ENCODE measurements at places on chromosomes 16 and 17.

DNA sequence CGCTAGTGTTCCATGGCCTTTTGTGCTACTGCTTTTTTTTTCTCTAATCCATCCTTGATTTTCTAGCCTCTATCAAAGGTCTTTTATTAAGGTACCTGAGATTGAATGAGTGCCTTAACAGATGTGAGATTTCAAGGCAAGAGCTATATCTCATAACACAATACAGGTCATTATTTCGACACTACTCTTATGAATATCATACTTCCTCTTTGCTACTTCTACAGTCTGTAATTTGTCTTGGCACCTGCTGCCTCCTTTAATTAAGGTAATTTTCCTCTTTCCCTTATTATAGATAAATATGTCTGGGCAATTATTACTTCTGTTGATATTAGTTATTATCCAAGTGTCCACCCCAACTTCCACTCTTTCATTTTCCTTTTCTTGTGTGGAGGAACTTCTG is 5.3 kb downstream of the KRT28 start:
- no peak for DNase-seq

- no peak for DNase-seq
These were observed 30.6 kb upstream of the FAAP100 start for GRCh38 chr17:81582749-81583148.

- no peak for DNase-seq
These were observed 42.8 kb downstream of the PRAC1 start for GRCh38 chr17:48679385-48680096.

DNA sequence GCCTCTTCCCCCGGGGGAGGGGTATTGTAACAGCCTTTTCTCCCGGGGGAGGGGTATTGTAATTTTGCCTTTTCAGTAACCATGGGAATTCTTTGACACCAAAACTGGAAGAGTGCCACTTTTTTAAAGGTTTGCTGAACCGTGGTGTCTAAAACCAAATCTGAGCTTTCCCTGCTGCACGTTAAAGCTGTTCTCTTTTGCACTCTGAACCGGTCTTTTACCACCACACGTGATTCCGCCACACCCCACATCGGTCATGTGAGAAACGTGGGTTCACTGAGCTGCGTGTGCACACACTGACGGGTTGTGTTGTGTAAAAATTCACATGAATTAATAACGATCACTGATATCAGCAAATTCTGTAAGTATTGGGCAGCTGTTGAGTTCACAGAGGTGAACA is 9.2 kb upstream of the ACSF3 start:
- no peak for DNase-seq

- DNase-seq, result no peak
These were observed 21.2 kb upstream of the HOXB9 start for GRCh38 chr17:48647103-48647962.

DNA sequence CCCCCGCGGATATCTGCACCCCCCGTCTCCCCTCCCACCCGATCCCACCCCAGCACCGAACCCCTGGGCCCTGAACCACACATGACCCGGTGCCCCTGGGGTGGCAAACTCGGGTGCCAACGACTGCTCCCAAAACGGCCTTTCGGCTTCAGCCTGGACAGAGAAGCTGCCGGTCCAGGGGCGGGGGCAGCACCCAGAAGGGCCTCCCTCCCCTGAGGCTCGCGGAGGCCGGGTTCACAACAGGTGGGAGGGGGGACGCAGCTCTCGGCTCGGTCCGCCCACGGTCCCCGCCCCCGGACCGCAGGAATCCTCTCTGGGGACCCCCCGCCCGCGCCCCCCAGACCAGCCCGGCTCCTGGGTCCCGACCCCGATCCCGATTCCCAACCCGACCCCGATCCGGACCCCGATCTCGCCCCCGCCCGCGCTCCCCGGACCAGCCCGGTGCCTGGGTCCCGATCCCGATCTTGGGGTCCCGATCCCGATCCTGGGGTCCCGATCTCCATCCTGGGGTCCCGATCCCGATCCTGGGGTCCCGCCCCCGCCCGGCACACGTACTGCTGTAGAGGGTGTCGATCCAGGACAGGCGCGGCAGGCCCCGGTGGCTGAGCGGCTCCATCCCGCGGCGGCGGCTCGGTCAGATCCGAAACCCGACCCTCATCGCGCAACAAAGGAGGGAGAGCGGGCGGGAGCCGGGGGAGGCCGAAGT is 516 bp downstream of the ABR start:
- DNase-seq, result peak; percentile 71

- no peak for DNase-seq
These were observed 60.4 kb upstream of the RPH3AL start for GRCh38 chr17:413016-413350.

DNA sequence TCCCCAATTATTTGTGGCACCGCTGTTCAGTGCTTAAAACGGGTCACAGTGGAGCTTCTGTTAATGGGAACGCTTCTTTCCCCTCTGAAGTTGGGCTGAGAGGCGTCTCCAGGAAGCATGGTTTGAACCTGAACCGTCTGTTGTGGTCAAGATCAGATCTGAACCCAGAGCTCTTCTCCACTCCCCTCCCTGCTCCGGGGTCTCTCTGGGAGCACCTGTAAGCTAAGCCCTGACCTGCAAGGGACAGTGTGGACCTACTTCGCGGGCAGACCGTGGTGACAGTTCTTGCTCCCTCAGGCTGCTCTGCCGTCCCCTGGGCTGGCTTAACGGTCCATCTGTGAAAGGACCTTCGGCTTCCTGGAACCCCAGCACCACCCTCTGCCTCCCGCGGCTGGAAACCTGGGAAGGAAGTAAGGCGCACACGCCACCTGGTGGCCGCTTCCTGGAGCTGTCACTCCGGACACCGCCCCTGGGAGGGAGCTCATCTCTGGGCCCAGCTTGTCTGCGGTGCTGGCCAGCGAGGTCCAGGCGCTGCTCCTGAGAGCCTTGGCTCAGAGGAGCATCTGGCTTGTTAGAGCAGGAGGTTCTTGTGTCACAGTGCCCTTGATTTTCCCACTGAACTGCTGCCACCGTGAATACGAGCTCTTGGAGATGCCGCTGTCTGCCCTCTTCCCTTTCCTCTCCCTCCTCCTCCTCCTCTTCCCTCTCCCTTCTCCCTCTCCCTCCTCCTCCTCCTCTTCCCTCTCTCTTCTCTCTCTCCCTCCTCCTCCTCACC is 518.5 kb upstream of the EEF2KMT start:
- DNase-seq, result peak; percentile 49

DNA sequence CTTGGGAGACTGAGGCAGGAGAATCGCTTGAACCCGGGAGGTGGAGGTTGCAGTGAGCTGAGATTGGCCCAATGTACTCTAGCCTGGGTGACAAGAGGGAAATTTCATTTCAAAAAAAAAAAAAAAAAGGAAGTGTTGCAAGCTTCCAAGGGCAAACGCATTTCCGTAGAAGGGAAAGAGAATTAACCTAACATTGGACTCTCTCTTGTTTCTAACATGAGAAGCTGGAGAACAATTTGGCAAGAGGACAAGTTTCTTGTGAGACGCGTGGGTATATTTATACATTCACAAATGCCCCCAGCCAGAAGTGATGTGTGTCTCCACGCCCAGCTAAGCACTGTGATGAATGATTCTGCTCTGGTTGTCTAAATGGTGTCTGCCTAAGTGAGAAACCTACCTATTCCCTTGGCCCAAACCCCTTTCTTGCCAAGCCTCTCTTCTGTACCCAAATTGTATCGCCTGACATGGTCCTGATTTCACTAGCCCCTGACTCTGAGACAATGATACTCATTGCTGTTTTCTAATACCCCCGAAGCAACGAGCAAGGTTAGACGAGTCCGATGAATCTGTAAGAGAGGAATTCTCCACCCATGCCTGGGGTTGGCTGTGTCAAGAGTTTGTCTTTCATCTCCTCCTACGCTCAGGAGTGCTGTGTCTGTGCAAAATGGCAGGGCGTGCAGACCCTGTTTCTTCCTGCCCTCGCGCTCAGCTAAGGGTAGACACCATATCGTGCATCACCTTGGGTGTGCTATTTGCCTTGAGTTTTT is 14.2 kb upstream of the ST6GALNAC2 start:
- DNase-seq, result no peak

- no peak for DNase-seq
These were observed 196.8 kb downstream of the CNTNAP4 start for GRCh38 chr16:76474048-76474447.

DNA sequence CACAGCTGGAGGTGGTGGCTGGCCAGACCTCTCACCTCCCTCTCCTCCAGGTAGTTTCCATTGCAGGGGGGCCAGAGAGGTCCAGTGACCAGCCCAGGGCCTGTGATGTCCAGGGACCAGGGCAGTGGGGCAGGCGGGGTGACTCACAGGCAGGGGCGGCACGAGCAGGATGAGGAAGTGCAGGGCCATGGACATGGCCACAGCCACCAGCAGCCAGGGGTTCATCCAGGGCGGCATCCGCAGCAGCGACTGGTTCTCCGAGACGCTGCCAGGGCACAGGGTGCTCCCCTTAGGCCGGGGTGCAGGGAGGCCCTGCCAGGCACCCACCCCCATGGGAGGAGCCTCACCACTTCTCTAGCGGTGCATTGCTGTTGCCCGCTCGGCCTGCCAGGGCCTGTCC is 12.9 kb upstream of the P2RX1 start:
- DNase-seq, result no peak

GRCh38 chr17:6140728-6141330 is 70.7 kb downstream of the WSCD1 start:
- DNase-seq, result no peak

DNA sequence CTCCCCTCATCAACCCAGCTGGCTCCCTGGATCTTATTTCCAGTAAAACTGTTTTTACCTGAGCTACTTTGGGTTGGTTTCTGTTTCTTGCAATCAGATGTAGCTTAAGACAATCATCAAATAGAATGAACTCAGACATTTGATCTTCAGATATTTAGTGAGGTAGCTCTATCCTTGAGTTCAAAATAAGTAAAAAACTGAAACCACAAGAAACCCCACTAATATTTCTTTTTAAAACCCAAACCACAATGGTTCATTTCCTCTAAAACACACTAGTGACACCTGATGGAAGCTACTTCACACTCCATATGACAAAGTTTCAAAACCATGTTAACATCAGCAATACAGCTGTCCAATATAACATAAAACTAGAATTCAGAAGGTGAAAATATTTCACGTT is 37.8 kb downstream of the CACNG1 start:
- no peak for DNase-seq

DNA sequence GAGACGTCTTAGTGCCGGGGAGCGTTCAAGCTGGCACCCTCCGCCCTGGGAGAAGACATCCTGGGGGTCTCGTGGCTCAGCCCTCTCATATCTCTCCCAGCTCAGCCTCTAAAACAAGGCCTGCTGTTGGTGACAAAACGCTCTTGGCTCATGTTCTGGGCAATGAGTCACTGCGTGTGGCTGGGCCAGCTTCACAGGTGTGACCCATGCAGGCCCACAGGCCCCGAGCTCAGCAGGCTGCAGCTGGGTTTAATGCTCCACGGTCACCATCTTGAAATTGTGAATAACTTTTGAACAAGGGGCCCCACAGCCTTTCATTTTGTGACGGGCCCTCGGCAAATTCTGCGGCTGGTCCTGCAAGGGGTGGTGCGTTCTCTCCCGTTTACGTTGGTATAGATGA is 22.4 kb downstream of the GAA start:
- peak; percentile 71 for DNase-seq

Measured in astrocyte of the hippocampus (primary cell).